ENCODE measurements at places on chromosomes 16 and 17.

DNA sequence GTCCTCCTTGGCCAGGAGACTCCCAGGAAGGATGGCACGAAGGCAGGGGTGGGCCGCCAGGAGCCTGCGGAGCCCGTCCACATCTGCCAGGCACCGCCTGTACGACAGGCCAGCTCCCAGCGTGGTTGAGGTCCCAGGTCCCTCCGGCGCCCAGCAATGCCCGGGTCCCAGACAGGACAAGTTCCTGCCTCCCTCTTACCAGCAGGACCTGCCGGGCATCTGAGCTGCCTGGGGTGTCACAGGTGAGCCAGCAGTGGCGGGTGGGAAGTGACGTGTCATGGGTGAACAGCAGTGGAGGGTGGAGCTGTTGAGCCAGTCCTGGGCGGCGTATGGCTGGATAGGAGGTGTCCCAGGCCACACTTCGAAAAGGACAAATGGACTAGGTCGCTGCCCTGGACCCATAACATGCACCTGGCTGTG, 15.7 kb upstream of the BAHCC1 start:
- DNase-seq = no peak

DNA sequence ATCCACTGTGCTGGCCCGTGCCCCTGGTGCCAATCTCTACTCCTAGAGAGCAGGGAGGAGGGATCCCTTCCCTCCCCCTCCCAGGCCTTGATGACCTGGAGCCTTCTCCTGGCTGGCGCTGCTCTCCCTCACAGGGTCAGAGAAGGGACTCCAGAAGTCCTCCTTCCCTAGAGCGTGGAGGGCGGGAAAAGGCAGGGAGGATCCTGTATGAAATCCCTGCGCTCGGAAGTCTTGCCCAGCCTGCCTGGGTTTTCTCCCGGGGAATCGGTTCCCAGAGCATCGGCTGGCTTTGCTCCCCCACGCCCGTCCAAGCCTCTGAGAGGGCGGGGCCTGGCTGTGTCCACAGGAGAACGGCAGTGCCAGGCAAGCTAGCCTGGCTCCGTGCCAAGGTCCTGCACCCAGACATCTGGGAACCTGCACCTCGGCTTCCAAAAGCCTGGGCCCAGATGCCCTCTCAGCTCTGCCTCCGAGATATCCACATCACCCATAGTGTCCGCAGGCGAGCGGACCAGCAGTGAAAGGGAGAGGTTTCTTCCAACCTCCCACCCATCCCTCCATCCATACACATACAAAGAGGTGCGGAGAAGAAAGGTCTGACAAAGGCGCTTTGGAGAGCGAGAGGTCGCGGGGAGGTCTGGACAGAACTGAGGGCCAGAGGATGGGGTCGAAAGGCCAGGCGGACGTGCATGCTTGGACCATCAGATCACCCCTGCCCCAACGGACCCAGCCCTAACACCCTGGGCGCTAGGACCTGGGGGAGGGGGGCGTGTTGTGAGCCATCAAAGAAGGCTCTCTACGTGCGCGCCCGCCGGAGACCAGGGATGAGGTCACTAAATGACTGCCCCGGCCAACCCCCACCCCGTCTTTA, 1.1 kb downstream of the MPP2 start:
- no peak for DNase-seq

DNA sequence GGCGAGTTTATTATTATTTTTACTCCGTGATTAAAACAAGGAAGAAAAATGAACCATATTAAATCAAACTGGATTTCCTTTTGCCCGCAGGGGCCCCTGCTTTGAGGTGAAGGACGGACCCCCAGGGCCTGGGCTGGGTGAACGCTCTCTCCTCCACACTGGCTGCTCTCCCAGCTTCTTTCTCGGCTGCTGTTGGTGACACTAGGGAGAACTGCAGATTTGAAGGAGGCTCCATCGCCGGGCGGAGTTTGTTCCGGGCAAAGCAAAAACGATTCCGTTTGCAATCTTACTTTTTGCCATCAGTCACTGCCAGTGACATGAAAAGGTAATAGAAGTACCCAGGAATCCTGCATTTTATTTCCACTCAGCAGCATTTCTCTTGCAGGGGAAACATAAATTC, 221.6 kb upstream of the SDK2 start:
- DNase-seq = no peak

GRCh38 chr17:33292201-33292980, 704 bp downstream of the ASIC2 start:
- DNase-seq = no peak

DNA sequence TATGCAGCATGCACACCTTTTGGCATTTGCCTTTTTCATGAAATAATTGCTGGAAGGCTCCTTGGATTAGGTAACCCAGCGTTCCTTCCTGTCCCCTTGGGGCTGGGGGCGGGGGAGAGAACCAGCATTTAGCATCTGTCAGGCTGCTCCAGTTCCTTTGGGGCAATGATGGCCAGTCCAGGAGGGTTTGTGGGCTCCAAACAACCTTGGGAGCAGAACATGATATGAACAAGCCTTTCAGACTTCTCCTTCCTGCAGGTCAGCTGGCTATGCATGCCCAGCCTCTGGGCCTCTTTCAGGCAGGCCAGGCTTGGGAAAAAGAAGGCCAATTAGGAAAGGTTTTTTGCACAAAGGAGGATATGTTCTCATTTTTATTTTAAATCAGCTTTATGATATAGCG, 1.1 kb upstream of the SMTNL2 start:
- no peak for DNase-seq

GRCh38 chr17:50278526-50279180, 4.4 kb downstream of the TMEM92 start:
- DNase-seq = no peak

- DNase-seq = no peak
Observed at GRCh38 chr17:5535436-5535835, 48.9 kb downstream of the NLRP1 start.

All from SW 1271 (cell line).